Endothelial cell of coronary artery (primary cell): ENCODE measurements at places on chromosomes 2 and 18. TPM values are rescaled to one million over a fixed set of nuclear protein-coding genes. Genes with fewer than 3 reads are reported as not detected.

Gene DNAH6
- under 0.01 and 0.09 TPM in 2 replicates for total RNA-seq

Gene UPP2
- not detected in 2 replicates for total RNA-seq

Gene FTCDNL1
- total RNA-seq = 0.18 and 1.4 TPM in 2 replicates

Gene CHST9
- total RNA-seq = not detected in 2 replicates
